AG08395 (cell line): ENCODE measurements at places on chromosomes 1 and 21.

DNA sequence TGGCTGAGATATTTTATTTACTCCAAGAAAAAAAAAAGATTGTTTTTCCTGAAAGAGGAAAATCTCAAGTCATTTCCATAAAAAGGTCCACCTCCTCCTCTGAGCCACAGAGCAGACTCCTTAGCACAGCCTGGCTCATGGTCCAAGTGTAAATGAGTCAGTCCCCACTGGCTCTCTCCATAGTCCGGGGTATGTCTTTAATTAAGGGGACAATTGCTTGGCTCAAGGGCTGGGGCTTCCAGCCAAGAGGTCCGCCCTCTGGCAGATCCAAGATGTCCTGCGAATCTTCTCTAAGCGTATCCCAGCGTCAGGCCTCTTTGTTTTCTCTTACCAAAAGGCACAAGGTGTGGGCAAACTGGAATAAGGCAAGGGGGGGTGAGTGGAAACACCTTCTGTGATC, 33.3 kb downstream of the FOXD2 start:
- peak; percentile 84 for DNase-seq

DNA sequence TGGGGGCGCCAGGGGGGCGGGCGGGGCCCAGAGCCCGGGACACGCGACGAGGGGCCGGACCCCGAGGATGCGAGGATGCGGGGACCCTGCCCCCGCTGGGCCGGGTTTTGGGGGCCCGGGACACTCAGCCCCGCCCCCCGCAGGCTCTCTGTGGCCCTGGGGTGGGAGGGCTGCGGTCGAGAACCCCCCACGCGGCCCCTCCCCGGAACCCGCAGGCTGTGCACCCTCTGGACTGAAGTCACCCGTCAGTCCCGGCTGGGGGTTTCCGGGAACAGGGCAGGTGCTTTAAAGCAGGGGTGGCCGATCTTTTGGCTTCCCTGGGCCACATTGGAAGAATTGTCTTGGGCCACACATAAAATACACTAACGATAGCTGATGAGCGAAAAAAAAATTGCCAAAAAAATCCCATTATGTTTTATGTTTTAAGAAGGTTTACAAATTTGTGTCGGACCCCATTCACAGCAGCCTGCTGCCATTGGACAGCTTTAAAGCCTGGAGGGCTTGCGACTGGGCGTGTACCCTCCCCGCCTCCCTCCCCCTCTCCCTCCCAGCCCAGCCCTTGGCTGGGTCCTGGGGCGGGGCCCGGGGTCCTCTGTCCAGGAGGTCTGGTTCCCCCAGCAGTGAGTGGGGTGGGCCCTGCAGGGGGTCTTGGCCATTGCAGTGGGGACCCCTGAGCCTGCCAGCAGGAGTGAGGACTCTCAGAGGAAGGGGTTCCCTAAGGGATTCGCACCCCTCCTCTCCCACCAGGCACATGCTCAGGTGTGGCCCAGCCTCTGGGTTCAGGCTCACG, 21.6 kb upstream of the C1orf159 start:
- no peak for DNase-seq

- DNase-seq, result no peak
Measured at GRCh38 chr1:37071829-37072228, 37.5 kb upstream of the GRIK3 start.

- no peak for DNase-seq
Measured at GRCh38 chr21:35420656-35421055, 371.6 kb upstream of the RUNX1 start.

GRCh38 chr1:195188821-195189220, 1419.4 kb downstream of the KCNT2 start:
- no peak for DNase-seq

- no peak for DNase-seq
Measured at GRCh38 chr1:221013691-221014660, 134.7 kb downstream of the HLX start.

DNA sequence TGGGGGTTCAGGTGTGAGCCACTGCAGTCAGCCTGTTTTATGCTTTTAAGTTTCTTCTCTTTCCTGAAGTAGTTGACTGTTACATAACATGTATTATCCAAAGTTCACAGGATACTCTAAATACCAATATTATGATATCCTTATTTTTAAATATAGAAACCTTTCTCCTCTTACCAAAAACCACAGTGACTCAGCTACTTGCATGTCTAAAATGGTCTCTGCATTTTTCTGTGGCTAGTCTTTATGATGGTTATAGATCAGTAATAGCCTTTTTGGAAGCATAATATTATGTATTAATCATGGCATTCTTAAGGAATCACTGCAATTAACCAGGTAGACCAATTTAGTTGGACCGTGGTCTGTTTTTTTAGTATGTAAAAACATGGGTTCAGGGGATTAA, 210.8 kb upstream of the CACYBP start:
- DNase-seq, result peak; percentile 84

GRCh38 chr1:30088594-30088993, 634.8 kb downstream of the MATN1 start:
- DNase-seq, result no peak

DNA sequence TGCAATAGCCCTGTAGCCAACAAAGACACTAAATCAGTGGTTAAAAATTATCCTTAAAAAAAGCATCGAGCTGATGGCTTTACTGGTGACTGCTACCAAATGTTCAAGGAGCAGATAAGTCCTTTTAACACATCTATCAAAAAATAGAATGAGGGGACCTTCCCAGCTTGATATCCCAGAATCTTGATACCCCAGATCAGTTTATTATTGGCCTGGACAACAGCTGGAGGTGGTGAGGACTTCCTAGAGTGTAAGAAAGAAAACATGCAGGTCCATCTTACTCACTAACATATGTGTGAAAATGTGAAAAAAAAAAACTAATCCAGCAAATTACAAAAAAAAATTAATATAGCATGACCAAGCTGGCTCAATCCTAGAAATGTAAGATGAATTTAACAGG, 21.3 kb downstream of the CHIT1 start:
- DNase-seq, result no peak

- no peak for DNase-seq
Measured at GRCh38 chr1:224407571-224408293, 26.9 kb downstream of the WDR26 start.

GRCh38 chr1:204574016-204574864, 58.0 kb downstream of the MDM4 start:
- no peak for DNase-seq

DNA sequence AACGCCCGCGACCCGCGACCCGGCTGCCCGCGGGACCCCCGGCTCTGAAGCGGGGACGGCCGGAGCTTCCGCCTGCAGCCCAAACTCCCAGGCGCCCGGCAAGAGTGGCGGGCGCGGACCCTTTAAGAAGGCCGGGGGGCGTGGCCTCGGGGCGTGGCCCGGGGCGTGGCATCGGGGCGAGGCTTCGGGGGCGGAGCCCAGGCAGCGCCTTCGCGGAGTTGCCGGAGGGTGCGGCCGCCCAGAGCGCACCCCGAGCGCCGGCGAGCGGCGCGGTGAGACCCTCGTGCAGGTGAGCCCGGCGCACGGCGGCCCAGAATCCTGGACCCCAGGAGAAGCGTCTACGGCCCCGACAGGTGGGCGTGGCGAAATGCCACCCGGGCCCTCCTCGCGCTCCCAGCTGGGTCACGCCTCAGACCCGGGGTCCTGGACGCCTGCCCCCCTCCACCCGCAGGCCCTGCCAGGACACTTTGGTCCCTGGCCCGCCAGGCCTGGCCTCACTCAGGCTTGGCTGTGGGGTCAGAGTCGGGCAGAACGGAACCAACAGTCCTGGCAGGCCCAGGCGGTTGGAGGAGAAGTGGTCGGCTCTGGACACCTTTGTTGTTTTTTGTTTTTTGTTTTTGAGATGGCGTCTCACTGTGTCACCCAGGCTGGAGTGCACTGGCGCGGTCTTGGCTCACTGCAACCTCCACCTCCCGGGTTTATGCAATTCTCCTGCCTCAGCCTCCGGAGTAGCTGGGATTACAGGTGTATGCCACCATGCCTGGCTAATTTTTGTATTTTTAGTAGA, 14.4 kb downstream of the RNF223 start:
- DNase-seq, result peak; percentile 96

DNA sequence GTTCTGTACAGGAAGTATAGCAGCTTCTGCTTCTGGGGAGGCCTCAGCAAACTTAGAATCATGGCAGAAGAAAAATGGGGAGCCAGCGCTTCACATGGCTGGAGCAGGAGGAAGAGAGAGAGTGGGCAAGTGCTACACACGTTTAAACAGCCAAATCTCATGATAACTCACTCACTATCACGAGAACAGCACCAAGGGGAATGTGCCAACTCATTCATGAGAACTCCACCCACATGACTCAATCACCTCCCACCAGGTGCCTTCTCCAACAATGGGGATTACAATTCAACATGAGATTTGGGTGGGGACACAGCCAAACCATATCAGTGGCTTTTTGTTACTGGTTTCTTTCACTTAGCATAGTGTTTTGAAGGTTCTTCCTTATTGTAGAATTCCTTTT, 138.6 kb downstream of the SYT14 start:
- DNase-seq, result no peak

DNA sequence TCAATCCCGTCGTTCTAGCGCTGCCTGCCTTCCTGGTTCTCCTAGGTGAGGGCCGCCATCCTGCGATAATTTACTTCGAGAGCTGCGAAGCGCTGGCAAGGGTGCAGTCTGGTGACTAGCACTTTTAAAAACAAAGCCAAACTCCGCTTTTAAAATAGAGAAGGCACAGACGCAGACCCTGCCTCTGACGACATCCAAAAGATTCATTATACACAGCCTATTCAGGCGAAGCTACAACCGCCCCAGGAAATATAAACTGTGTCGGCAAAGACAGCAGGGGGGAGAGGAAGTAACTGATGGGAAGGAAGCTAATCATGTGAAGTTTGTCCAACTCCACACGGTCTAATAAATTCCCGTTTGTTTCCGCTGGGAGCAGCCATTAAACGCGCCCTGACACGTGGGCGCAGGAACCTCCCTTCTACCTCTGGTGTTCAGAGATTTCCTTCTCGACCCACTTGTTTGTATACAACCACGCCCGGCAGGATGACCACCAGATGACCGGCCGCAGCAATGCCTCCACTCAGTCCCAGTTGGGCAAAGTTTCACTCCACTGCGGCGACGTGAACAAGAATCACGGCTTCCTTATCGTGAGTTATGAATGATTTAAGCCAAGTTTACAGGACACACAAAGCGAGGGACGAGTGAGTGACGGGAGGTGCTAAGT, 1.3 kb downstream of the GNG12 start:
- peak; percentile 68 for DNase-seq

GRCh38 chr1:109639841-109640184, 16.1 kb upstream of the GSTM4 start:
- DNase-seq, result no peak

- peak; percentile 39 for DNase-seq
Measured at GRCh38 chr1:202131956-202132821, 9.5 kb downstream of the GPR37L1 start.
